ENCODE measurements at places on chromosomes 7 and 10.

DNA sequence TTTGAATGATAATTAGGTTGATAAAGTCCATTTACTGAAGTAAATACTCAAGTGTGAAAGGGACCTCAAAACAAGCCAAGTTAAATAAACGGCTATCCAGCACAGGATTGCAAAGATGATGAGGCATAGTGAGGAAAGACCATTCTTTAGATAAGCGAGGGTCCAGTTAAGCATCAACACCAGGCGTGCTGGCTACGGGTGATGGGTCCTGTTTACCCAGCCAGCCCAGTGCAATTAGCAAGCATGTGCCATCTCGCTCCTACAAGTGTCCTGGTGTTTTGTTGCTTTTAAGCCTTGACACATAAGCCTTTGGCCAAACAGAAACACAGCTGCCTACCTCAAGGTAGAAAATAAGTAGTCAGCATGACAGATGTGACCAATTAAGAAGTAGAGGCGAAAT is 7.1 kb downstream of the NEBL start:
- no peak for DNase-seq

- no peak for DNase-seq
These were observed 281.7 kb downstream of the PHTF2 start for GRCh38 chr7:78080241-78080640.

GRCh38 chr7:2358968-2359527 is 4.4 kb downstream of the EIF3B start:
- no peak for DNase-seq

DNA sequence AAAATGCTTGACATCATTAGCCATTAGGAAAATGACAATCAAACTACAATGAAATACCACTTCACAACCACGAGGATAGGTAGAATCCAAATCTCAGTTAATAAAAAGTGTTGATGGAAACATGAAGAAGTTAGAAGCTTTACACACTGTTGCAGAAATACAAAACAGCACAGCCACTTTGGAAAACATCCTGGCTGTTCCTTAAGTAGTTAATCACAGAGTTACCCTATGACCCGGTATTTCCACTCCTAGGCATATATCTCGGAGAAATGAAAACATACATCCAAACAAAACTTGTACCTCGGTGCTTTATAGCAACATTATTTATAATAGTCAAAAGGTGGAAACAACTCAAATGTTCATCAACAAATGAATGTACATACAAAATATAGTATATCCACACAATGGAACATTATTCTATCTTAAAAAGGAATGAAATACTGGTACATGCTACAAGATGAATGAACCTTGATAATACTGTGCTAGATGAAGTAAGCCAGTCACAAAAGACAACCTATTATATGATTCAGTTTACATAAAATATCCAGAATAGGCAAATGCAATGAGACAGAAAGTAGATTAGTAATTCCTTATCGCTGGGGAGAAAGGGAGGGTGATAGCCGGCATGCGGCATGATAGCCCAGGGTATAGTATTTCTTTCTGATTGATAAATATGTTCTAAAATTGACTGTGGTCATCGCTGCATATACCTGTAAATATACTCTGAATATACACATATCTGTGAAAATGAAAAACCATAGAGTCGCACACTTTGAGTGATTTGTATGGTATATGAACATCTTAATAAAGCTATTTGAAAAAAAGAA is 1.9 kb downstream of the VWDE start:
- no peak for DNase-seq

DNA sequence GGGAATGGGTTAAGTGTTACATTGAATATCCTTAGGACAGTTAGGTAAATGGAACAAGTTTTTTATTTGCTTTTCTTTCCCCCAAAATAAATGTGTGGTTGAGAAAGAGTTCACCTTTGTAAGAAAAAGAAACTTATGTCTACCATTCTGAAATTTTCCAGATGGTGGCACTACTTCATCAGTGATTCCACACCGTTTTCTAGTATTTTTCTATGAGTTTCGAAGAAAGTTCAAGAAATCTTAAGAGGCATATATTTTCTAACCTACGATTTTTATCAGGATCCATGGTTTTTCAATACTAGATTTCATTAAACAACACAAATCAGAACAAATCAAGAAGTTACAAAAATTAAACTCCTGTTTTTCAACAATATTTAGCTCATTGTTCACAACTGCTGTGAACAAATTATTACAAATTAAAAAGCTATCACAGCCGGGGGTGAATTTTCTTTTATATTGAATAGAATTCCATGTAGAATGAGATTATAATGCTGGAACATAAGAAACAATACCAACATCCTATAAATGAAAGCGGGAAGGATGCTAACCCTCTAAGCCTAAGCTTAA is 163.1 kb upstream of the NPVF start:
- DNase-seq = no peak

GRCh38 chr10:129389194-129389593 is 77.8 kb upstream of the MGMT start:
- DNase-seq = no peak

DNA sequence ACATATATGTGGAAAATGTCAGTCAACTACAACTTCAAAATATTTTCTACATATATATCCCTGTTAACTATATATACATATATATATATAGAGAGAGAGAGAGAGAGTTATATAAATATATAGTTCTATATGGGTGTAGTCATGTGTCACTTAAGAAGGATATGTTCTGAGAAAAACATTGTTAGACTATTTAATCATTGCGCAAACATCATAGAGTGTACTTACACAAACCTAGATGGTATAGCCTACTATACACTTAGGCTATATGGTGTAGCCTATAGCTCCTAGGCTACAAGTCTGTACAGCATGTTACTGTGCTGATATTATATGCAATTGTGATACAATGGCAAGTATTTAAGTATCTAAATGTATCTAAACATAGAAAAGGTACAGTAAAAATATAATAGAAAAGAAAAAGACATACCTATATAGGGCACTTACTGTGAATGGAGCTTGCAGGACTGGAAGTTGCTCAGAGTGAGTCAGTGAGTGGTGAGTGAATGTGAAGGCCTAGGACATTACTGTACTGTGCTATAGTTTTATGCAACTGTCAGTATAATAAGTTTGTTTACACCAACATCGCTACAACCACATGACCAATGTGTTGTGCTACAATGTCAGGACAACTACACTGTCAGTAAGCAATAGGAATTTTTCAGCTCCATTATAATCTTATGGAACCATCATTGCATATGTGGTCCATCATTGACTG is 18.0 kb upstream of the FGL2 start:
- DNase-seq = no peak

DNA sequence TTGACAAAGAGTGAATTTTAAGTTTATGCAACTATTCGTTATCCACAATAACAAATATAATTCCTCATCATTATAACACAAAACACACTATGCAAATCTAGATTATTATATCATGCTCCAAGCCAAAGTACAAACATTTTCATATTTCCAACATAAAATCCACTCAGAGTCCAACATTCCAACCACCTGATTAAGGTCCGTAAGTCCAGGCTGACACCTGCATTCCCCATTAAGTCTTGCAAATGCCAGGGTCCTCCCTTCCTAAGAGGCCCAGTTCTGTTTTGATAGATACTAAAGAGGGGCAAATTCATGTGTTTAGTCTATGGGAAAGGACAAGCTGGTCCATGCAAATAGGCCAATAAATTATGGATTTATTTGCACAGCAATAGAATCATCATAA is 206.1 kb downstream of the POU6F2 start:
- no peak for DNase-seq

- no peak for DNase-seq
These were observed 362.0 kb upstream of the NFE2L3 start for GRCh38 chr7:25789701-25790640.

DNA sequence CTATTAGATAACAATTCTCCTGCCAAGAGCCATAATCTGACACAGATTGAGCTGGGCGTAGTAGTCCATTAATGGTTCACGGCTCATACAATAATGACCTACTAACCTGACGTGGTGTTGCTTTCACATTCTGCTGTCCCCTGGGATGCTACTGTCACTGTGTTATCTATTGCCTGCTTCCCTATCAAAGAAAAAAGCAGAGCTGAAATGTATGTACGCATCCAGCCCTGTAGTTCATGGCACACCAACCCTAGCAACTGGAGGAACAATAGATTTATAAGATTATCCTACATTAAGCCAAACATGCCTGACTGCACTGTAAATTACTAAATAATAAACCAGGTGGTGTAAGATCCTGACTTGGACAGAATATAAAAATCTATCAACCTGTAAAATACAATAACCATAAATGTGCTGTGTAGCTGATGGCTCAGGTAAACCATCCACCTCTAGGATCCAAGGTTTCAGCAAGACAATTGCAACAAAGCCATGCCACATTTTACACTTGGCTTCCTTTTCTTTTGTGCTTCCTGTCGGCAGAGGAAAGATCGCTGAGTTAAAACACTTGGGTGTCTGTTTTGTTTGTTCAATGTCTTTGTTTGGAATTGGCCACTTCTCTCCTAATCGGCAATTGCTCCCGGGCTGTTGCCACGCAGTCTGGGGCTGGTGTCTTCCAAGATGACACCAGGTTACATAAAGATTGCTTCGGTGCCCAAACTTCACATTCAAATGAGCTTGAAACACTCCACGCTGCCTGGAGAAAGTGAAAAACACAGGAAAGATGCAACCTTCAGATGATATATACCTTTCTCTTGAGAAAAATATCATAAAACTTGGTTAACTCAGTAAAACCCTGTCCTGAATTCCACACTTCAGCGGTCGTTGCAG is 143.9 kb upstream of the MGMT start:
- DNase-seq = no peak

DNA sequence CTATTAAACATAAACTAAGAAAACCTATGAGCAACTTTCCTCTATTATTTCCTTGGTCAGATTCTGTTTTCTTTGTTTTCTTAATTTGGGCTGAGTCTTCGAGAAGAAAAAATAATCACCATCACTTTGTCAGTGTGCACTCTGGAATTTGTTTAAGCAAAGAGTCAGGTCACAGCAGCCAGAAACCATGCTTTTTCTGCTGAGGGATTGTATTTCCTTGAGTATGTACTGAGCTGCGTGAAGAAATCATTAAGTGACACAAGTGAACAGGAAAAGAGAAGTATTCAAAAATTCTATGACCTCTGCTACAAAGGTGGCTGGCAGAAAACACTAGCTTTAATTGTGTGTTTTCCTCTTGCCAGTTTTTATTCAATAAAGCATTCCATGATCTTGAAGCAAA is 249.6 kb downstream of the VTI1A start:
- DNase-seq = no peak

Measured in NCI-H1930 (cell line).